ENCODE measurements at places on chromosomes 6 and 20. TPM values are rescaled to one million over a fixed set of nuclear protein-coding genes. Genes with fewer than 3 reads are reported as not detected.

The TMEM181 gene
- total RNA-seq: 23.6 TPM

The OTOR gene
- not detected for total RNA-seq

The GABRR1 gene
- not detected for total RNA-seq

The ZFP57 gene
- total RNA-seq: 0.11 TPM

- no peak overlapping the region for H3K4me3 ChIP-seq
- no peaks in the 10 kb centered on the region for H3K36me3 ChIP-seq
- DNase-seq: no peak
- peak overlapping the region; percentile 69 for H3K27ac ChIP-seq
- H3K27me3 ChIP-seq: no peaks in the 10 kb centered on the region
These were observed 81.7 kb downstream of the THBS2 start for GRCh38 chr6:169171951-169172350.

Data from mesothelial cell of epicardium (in vitro differentiated cells).